ENCODE measurements at places on chromosomes 12 and 14.

DNA sequence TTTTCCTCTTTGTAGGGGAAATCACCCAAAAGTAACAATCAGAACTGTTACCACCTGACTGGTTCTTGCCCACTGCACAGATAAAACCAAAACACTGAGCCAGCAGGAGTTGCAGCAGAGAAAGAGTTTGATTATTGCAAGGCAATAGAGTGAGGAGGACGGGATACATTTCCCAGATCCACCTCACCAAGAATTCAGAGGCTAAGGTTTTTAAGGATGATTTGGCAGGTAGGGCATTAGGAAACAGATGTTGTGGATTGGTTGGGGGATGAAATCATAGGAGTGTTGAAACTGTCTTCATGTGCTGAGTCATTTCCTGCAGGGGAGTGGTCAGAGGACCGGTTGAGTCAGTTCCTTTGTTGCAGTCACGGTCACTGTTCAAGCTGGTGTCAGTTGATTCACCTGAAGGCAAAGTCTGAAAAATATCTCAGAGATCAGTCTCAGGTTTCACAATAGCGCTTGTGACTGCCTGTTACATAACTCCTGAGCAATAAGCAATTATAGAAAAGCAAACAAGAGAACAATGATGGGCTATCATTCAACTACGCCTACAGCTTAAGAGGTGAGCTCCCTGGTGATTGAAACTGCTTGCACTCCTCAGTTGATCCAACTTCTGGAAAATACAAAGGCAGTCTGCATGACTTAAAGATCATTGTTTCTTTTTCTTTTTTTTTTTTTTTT is 20.3 kb upstream of the AMN1 start:
- no peak for DNase-seq

- no peak for DNase-seq
Measured at GRCh38 chr12:9883175-9883574, 1.9 kb downstream of the KLRF2 start.

DNA sequence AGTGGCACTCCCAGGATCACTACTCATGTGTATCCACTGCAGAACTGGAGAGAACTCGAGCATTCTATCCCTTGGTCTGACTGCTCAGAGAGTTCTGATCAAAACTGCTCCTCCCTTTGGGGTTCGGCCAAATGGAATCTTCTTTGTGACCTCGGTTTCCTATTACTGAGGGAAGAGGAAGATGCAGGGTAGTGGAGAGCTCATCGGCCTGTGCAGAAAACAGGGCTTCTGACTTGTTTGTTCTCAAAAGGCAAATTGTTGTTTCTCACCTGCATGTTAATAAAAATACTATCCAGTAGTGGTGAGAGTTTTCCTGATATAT is 17.1 kb upstream of the AKAP6 start:
- DNase-seq: no peak

GRCh38 chr14:97995531-97995930 is 1198.3 kb downstream of the VRK1 start:
- DNase-seq: no peak

- no peak for DNase-seq
Measured at GRCh38 chr14:87994974-87995373, 2.0 kb upstream of the GALC start.

DNA sequence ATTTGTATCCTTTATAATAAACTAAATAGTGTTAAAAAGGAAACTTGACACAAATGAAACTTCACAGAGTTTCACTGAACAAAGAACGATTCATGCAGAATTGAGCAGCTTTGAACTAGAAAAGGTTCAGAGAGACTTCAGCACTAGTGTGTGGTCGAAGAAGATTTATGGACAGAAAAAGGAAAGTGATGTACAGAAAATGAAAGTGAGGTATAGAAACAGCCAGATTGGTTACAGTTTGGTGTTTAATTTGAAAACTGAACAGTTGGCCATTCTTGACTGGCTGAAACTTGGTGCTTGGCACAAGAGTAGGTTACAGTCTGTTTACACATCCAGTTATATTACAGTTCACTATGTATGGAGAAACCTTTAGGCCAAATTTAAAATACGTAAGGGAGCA is 207.1 kb downstream of the GALC start:
- DNase-seq: no peak

GRCh38 chr12:83113945-83114344 is 427.2 kb downstream of the TMTC2 start:
- no peak for DNase-seq

DNA sequence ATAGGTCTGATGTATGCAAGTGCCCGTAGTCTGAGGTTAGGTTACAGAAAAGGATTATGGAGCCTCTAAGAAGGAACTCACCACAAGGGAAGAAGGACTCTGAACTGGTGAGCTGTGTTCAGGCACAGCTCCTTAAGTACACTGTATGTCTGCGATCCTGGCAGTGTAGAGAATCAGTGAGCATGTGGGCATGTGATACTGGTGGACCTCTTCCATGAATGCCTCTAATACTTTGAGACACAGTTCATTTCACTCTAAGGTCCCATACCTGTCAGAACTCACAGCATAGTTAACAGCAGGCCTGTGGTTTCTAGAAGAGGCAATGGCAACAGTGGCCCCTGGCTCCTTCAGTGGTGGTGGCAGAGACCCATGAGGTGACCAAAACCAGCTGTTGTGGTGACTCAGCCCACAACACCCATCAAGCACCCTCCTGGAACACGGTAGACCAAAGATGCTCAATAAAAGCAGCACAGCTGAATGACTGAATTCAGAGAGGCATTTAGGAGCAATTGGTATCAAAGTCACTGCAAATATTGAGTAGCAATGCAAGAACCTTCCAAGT is 6.9 kb upstream of the OR6J1 start:
- no peak for DNase-seq

DNA sequence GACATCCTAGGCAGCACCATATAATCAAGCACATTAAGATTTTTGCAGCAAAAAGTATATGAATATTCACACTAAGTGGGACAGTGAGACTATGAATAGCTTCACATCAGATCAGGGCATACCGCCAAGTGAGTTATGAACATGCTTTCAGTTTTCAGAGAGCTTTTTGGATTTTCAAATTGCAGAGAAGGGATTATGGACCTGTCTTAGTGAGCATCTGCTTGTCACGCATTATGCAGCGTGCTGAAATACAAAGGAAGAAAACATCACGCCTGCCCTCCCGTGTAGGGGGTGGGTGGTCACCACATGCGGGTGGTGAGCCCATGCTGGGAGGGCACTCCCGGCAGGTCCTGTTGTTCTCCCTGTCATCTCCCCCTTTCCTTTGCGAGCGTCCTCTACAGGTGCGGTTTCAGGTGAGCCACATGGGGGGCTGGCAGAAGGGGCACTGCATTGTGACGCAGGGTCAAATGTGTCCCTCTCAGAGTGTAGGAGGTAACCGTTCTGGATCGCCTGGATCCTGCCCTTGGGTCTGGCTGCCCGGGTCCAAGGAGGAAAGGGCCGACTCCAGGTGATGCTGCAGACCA is 42.6 kb downstream of the TRAF3 start:
- no peak for DNase-seq

- no peak for DNase-seq
Measured at GRCh38 chr14:90177539-90178189, 78.7 kb upstream of the PSMC1 start.

DNA sequence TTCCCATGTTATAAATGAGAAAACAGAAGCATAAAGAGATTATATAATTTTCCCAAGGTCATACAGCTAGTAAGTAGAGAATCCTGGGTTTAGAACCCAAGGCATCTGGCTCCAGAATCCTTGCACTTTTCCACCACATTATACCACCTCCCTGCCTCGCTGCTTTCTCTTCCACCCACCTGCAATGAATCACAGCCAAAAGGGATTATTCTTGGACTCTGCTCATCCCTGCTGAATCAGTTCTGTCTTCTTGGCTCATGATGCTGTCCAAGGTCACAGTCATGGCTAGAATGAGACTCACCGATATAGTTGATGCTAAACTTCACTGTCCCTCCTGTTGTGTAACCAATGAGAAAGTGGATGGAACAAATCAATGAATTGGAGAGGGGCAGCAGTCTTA is 356.6 kb downstream of the FUT8 start:
- no peak for DNase-seq

DNA sequence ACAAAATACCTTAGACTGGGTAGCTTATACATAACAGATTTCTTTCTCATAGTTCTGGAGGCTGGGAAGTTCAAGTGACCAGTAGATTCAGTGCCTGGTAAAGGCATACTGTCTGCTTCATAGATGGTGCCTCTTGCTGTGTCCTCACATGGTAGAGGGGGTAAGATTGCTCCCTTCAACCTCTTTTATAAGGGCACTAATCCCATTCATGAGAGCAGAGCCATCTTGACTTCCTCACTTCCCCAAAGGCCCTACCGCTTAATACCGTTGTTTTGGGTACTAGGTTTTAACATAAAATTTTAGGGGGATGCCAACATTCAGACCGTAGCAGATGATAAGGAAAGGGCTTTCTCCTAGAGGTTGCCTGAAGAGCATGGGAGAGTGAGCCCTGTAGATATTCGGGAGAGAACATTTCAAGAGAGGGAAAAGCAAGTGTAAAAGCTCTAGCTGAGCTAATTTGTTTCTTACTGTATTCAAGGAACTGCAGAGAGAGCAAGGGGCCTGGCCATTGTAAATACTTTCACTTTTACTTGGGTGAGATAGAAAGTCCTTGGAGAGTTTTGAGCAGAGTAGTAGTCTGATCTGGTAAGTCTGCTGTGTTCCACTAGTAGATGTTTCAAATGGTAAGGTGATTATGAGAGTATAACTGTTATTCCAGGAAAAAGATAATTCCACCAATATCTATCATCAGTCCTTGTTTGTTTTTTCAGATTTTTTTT is 27.3 kb downstream of the FRS2 start:
- DNase-seq: no peak

- no peak for DNase-seq
Measured at GRCh38 chr14:23275412-23275811, 10.5 kb downstream of the HOMEZ start.

All from SK-N-SH (cell line).